ENCODE measurements at places on chromosomes 12 and 14. TPM values are rescaled to one million over a fixed set of nuclear protein-coding genes. Genes with fewer than 3 reads are reported as not detected.

DNA sequence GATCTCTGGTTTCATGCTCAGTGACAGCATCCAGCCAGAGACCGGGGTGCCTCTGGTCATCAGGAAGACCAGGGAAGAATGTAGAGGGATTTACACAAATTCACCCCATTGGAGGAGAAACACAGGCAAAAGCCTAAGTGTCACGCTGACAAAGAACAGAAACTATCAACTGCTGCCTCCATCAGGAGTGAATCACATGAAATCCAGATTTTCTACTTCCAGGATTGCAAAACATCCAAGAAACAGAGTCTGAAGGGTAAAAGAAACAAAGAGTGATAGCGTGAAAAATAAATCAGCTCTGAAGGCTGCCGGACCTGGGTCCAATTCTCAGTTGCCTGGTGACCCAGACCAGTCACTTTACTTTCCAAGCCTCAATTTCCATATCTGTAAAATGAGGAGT, 136.1 kb upstream of the MAP1LC3B2 start:
- no peak for DNase-seq

DNA sequence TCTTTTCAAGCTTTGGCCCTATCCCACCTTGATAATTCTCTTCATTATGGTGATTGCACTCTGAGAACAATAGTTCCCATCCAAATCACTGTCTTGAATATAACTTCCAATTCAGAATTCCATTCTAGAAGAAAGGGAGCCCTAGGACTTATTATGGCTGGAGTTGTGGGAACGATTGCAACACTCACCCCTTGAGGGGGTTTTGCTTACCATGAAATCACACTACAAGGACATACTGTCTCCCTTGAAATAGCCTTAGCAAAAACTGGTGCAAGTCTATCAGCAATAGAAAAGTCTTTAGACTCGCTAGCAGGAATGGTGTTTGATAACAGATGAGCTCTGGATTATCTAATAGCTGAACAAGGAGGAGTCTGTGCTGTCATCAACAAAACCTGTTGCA, 31.4 kb upstream of the OXA1L start:
- DNase-seq, result no peak

Gene RTL1
- not detected for total RNA-seq

Gene PPP4R4
- total RNA-seq, result 0.30 TPM

DNA sequence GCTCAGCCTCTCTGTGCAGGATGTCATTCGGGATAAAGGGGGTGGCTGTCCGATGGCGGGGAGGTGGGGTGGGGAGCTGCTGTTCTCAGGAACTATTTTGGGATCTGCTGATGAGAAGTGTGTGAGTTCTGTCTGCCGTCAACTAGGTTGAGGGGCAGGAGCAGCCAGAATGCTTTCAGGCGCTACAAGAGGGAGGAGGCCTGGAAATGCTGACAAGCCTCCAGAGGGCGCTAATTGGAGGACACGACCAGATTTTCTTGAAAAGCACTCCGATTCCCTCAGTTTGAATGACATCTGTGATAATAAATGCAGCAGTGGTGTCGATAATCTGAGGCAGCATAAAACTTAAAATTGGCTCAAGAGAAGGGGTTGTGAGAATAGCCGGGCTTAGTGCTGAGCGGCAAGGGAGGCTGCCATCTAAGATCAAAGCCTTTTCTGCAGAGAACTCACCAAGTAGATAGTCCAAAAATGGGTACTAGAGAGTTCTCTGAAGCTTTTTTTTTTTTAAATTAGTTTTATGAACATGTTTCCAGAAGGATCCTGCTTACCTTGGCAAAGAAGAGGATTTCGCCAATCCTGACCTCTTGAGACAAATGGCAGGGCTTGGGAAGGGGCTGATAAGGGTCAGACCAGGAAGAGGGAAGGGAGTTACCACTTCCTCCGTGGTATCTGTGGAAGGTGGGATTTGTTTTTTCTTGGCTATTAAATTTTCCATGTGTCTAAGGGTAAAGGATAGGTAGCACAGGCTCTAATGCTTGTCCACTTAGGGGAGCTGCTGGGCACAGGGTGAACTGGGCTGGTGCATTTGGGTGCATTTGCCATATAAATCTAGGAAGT, 94.4 kb downstream of the CRACR2A start:
- DNase-seq, result no peak

Gene TMPRSS12
- not detected for total RNA-seq

GRCh38 chr12:14185427-14186192, 179.9 kb upstream of the ATF7IP start:
- DNase-seq, result no peak

Gene HELB
- 1.6 TPM for total RNA-seq

Gene DCP1B
- total RNA-seq, result 2.1 TPM

Gene TRAF3
- total RNA-seq, result 12.5 TPM

Gene BCL11B
- total RNA-seq, result 0.16 TPM

Gene POMT2
- 19.9 TPM for total RNA-seq

- no peak for DNase-seq
Measured at GRCh38 chr12:124779161-124780141, 84.2 kb downstream of the SCARB1 start.

Gene COQ6
- total RNA-seq, result 39.9 TPM

DNA sequence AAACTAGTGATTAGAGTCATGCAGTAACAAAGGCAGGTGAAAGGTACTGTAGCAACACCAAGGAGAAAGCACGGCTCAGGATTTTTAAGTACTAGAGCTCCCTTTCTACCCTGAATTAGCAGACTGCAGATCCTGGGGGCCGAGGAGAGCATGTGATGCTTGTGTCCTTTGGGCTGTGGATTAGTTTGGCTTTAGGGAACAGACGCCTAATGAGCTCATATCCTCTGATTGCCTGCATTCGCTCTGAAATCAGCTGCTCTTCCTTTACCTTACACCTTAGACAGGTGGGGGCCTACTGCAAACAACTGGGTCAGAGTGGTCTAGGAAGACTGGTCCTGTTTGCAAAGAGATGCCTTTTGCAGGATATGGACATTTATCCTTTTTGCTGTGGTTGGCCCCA, 2.2 kb downstream of the PIP4K2C start:
- DNase-seq, result no peak

DNA sequence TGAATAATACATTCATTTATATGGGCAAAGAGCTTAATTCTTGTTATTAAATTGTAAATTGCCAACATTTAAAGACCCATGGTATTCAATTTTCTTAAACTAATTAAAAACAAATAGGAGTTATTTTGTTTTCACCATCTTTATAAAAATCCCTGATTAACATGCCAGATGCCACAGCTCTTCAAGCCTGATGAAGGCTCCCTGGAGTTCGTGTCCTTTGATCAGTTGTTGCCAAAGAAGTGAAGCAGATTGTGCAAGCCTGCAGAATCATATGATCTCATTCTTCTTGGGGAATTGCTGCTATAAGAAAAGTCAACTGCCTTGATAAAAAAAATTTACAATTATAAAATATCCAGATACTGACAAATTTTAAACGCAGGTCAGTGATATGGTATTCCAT, 288.3 kb upstream of the PPFIA2 start:
- DNase-seq, result no peak

Gene SSPN
- 118 TPM for total RNA-seq

Gene MFAP5
- 20.8 TPM for total RNA-seq

Gene CABP1
- 2.8 TPM for total RNA-seq

- no peak for DNase-seq
Measured at GRCh38 chr12:72246370-72246769, 25.8 kb upstream of the TRHDE start.

- no peak for DNase-seq
Measured at GRCh38 chr12:103884316-103884715, 43.3 kb upstream of the NT5DC3 start.

GRCh38 chr12:55849616-55850343, 7.0 kb upstream of the MMP19 start:
- no peak for DNase-seq

DNA sequence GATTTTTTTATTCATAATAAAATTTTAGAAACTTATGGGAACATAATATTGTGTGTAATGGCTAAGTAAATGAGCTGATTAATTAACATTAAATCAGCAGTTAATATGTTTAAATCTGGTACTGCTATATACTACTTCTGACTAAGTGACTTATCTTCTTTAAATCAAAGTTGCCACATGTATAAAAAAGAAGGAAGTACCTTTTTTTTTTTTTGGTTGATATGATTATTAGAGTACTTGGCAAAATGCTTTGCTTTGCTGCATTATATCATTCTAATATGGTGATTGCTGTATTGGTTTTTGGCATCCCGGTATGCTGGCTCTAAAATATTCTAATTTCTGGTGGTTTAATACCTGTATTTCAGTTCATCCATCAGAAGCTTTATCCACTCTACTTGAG, 319.1 kb upstream of the RGS6 start:
- DNase-seq, result no peak

Gene PYGL
- 11.1 TPM for total RNA-seq

DNA sequence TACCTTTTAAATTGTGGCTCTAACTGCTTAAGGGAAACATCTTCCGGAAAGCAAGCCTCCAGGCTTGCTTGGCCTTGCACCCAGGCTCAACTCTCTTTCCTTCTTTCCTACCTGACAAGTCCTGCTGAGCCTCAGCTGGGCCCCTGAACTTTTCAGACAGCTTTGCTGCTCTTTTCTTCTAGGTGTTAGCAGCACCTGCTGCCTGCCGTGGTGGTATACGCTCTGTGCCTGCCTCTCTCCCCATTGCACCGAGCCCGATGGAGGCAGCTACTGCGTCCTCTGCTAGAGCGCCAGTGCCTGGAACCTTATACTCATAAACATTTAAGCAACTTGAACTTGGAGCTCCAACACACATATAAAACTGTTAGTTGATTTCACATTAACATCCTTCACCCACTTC, 195.7 kb downstream of the ANO6 start:
- DNase-seq, result no peak

GRCh38 chr14:54730156-54730961, 163.4 kb downstream of the SAMD4A start:
- no peak for DNase-seq

GRCh38 chr12:131402781-131403396, 308.0 kb upstream of the SFSWAP start:
- DNase-seq, result no peak

Gene IRAK3
- 3.2 TPM for total RNA-seq

- DNase-seq, result no peak
Measured at GRCh38 chr14:100688598-100689461, 37.9 kb upstream of the DLK1 start.
